NCI-H1436 treated with DMSO at 0.1 percent for 48 hours (cell line): ENCODE measurements at places on chromosomes 12 and 14.

DNA sequence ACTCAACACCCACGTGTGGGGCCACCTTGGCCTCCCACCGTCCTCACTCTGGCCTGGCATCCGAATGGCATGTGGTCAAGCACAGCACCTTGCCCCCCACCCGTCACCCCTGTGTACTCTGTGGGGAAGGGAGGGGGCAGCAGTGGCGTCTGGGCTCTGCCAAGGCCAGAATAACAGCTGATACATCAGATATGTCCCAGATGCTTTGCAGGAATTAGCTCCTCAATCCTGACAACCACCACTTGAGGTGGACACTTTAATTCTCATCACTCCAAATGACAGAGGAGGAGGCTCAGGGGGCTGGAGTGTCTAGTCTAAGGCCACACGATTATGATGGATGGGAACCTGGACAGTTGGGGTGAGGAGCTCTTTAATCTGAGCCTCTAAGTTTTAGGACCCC, 1.7 kb upstream of the KRT80 start:
- no peak for DNase-seq

GRCh38 chr12:25644979-25645378, 91.9 kb upstream of the LMNTD1 start:
- DNase-seq: no peak

DNA sequence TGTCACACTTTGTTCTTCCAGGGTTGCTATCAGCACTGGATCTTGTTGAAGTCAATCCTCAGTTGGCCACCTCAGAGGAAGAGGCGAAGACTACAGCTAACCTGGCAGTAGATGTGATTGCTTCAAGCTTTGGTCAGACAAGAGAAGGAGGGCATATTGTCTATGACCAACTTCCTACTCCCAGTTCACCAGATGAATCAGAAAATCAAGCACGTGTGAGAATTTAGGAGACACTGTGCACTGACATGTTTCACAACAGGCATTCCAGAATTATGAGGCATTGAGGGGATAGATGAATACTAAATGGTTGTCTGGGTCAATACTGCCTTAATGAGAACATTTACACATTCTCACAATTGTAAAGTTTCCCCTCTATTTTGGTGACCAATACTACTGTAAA, 23.7 kb downstream of the VTI1B start:
- no peak for DNase-seq

DNA sequence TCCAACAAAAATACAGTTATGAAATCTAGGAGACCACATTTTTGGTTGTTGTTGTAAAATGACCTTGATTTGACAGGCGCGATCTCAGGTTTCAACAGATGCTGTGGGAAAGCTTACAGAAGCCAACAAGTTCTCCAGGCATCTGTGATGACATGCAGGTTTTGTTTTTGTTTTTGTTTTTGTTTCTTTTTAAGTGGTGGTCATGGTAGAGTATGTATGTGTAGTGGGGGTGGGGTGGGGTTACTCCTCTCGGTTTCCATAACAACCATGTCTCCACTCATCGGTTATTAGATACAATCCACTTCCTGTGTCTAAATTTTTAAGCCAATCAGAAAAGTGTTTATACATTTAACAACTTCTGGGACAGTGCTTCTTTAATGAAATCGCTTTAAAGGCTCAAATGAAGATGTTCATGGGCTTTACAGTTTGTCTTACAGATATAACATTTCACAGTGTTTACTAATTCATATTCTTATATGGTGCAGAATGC, 199.9 kb upstream of the FOXN3 start:
- DNase-seq: no peak

GRCh38 chr12:117036547-117036946, 62.7 kb downstream of the TESC start:
- DNase-seq: no peak

DNA sequence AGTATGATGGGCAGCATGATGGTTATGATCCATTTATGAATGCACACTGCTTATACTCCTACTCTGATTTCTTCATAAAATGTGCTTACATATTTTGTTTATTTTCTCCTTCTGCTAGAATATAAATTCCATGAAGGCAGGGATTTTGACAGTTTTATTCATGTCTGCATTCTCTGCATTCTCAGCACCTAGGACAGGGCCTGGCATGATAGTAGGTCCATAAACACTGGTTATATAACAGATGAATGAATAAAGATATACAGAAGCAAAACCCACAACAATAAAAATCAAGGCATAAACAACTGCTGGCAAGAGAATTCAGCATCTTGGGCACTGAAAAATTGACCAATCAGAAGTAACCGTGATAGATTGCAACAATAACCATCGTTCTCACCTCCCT, 115.4 kb downstream of the WIF1 start:
- no peak for DNase-seq

- DNase-seq: no peak
Observed at GRCh38 chr12:2735432-2735831, 59.3 kb upstream of the FKBP4 start.

DNA sequence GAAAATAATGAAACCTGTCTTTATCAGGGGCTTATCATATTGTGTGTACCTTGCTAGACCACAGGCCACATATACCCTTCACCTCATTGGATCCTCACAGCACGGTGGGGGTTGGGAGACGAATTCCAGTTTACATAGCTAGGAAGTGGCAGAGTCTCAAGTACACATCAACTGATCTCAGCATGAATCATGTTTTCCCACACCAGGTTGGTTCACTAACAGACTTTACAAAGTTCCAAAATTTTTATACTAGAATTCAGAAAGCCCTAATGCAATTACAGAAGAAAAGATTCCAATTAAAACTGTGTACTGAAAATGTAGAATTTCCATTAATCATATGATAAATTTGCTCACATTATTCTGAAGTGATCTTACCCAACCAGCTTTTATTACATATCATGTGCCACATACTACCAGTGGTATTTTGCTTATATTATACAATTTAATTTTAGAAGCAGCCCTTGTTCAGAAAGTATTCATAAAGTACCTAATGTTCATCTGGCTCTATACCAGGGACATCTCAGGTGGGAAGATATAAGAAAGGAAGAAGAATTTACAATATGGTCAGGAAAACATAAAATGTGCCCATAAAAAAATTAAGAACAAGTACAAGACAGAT, 196.2 kb downstream of the ITPR2 start:
- DNase-seq: no peak

GRCh38 chr12:108302016-108302402, 37.1 kb downstream of the CMKLR1 start:
- DNase-seq: no peak

DNA sequence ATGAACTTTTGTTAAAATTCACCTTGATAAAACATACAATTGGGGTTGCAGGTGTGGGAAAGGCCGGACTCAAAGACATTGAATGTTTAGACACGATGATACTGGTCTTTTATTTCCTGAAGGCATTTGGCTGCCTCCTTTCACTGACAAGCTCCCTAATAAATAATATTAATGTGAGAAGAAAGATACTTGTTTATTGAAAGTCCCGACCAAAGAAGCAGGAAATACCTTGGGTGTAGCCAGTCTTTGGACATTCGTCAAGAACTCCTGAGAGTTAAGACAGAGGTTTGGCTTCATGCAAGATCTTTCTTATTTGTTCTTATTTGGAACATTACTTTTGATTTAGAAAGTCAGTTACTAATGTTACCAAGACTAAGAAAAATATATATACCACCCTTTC, 1133.8 kb upstream of the SEL1L start:
- DNase-seq: no peak

GRCh38 chr14:67515386-67516079, 17.6 kb upstream of the PLEKHH1 start:
- no peak for DNase-seq

GRCh38 chr12:47410383-47410782, 295.4 kb downstream of the RPAP3 start:
- no peak for DNase-seq
